ENCODE measurements at places on chromosomes 5 and 9. TPM values are rescaled to one million over a fixed set of nuclear protein-coding genes. Genes with fewer than 3 reads are reported as not detected.

SCGB3A2 gene
- not detected for total RNA-seq

TCF7 gene
- total RNA-seq, result 16.9 TPM

PLAA gene
- 32.0 TPM for total RNA-seq

BARHL1 gene
- total RNA-seq, result not detected

SHROOM1 gene
- total RNA-seq, result 9.4 TPM

PCDHGB5 gene
- total RNA-seq, result 2.1 TPM

FKTN gene
- total RNA-seq, result 7.6 TPM

CDC20B gene
- not detected for total RNA-seq

TAS2R1 gene
- not detected for total RNA-seq
